Tibial nerve (tissue), 4 donors: ENCODE measurements at places on chromosomes 12 and 14. TPM values are rescaled to one million over a fixed set of nuclear protein-coding genes. Genes with fewer than 3 reads are reported as not detected.

DNA sequence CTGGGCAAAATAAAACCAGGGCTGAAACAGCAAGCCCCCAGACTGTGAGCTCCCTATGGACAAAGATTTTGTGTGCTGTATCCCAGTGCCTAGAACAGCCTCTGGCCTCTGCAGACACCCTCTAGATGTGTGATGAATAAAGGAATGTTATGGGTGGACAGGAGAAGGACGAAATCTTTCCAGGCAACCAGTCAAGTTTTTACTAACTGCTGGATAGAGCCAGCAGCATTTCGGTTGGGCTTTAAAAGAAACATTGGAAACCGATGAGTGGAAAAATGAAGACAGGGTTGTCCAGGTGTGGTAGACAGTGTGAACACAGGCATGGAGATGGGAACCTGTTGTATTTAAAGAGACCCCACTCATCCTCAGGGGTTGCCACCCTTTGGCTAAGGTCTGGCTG is 4.0 kb downstream of the CHGA start:
- no peak overlapping the region for H3K4me3 ChIP-seq
- no peak overlapping the region for H3K27ac ChIP-seq
- no peaks in the 10 kb centered on the region for H3K4me1 ChIP-seq
- H3K36me3 ChIP-seq = no peaks in the 10 kb centered on the region
- H3K27me3 ChIP-seq = no peaks in the 10 kb centered on the region

DNA sequence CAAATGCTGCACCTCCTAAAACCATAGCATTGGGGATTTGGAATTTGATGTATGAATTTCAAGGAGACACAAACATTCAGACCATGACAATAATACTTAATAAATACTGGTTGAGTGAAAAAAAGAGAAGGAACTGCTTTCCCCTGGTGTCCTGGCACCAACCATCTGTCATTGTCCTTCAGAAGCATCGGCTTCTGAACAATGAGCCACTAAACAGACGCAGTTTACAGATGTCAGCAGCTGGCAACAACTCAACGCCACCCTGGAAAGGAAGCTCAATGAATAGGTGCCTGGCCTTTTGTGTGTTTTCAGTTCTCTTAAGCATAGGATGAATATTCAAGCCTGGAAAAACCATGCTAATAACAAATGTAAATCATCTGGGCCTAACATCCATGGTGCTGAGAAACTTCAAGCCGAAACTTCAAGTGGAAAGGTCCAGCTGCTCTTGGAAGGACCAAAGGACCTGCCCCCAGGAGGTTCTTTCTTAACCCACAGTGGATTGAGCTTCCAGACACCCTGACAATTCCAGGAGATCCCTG is 101.3 kb downstream of the WIF1 start:
- no peak overlapping the region for H3K4me3 ChIP-seq
- no peaks in the 10 kb centered on the region for H3K4me1 ChIP-seq
- H3K27ac ChIP-seq = no peak overlapping the region
- no peaks in the 10 kb centered on the region for H3K27me3 ChIP-seq
- no peaks in the 10 kb centered on the region for H3K36me3 ChIP-seq
- no peak for DNase-seq

GRCh38 chr12:6961695-6962284 is 8.7 kb downstream of the PHB2 start:
- no peaks in the 10 kb centered on the region for H3K27me3 ChIP-seq
- no peaks in the 10 kb centered on the region for H3K4me1 ChIP-seq
- peak overlapping the region; percentile 22 for H3K4me3 ChIP-seq

GRCh38 chr14:100618763-100619320 is 31.6 kb upstream of the BEGAIN start:
- H3K4me1 ChIP-seq = peaks cover 40% of the 10 kb centered on the region
- no peak overlapping the region for H3K4me3 ChIP-seq
- no peak overlapping the region for H3K27ac ChIP-seq

- H3K4me3 ChIP-seq = no peak overlapping the region
- no peaks in the 10 kb centered on the region for H3K27me3 ChIP-seq
- no peak for DNase-seq
- H3K4me1 ChIP-seq = no peaks in the 10 kb centered on the region
- H3K27ac ChIP-seq = no peak overlapping the region
Observed at GRCh38 chr14:78399316-78399889, 229.2 kb downstream of the NRXN3 start.

DNA sequence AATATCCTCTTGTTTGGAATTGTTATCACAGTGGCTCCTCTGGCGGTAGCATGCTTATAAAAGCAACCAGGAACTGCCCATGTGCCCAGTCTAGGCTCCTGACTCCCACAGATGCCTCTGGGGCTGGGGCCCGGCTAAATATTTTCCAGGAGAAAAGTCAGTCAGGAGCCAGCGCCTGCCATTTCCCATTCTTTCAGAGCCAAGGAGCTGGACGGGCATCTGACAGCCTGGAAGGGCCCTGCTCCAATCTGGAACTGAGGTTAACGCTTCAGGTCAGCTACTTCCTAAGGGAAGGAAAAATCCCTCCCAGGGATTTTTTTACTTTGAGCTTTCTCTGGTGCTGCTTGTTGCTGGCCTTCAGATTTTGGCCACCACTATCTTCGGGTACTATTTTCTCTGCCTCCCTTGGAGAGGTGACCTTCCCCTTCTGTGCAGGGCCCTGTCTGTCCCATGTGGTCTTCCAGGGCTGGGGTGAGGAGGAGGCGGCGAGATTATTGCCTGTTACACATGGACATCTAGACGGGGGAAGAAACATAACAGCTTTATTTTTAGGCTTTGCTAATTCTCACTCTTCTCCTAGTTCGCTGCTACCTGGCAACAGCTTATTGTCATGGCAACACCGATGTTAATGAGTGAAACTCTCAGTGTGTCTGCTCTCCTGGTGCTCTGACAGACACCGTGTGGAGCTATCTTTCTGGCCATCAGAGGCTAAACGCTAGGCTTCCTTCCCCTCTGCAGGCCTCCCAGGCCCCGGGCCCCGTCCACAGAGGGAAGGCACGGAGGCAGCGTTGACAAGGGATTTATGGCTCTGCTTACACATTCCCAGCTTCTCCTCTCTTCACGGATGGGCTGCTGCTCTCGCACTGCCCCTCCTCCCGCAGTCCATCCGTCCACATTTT is 160.4 kb downstream of the CACNA1C start:
- H3K27ac ChIP-seq = no peak overlapping the region
- DNase-seq = no peak
- H3K4me3 ChIP-seq = no peak overlapping the region
- peaks cover 6% of the 10 kb centered on the region for H3K4me1 ChIP-seq
- no peaks in the 10 kb centered on the region for H3K27me3 ChIP-seq

DNA sequence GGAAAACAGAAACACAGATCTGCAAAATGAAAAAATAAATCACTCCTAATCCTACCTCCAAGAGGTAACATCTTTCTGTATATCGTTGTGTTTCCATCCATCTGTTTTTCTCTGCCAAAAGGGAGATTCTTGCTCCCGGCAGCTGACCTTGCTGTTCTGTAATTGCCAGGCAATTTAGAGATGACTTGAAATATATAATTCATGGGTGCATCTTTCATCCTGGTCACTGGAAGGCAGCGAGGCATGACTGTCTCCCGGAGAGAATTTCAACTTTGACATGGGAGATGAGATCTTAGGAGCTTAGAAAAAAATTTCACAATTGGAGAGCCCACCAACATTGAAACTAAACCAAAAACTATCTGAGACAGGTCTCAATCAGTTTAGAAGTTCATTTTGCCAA is 53.0 kb downstream of the WSCD2 start:
- no peaks in the 10 kb centered on the region for H3K36me3 ChIP-seq
- no peaks in the 10 kb centered on the region for H3K4me1 ChIP-seq
- H3K27ac ChIP-seq = no peak overlapping the region
- no peak overlapping the region for H3K4me3 ChIP-seq

GRCh38 chr12:129662234-129662633 is 241.6 kb downstream of the TMEM132D start:
- no peaks in the 10 kb centered on the region for H3K36me3 ChIP-seq
- no peak overlapping the region for H3K4me3 ChIP-seq
- no peak for DNase-seq
- H3K4me1 ChIP-seq = no peaks in the 10 kb centered on the region
- H3K27me3 ChIP-seq = no peaks in the 10 kb centered on the region

DNA sequence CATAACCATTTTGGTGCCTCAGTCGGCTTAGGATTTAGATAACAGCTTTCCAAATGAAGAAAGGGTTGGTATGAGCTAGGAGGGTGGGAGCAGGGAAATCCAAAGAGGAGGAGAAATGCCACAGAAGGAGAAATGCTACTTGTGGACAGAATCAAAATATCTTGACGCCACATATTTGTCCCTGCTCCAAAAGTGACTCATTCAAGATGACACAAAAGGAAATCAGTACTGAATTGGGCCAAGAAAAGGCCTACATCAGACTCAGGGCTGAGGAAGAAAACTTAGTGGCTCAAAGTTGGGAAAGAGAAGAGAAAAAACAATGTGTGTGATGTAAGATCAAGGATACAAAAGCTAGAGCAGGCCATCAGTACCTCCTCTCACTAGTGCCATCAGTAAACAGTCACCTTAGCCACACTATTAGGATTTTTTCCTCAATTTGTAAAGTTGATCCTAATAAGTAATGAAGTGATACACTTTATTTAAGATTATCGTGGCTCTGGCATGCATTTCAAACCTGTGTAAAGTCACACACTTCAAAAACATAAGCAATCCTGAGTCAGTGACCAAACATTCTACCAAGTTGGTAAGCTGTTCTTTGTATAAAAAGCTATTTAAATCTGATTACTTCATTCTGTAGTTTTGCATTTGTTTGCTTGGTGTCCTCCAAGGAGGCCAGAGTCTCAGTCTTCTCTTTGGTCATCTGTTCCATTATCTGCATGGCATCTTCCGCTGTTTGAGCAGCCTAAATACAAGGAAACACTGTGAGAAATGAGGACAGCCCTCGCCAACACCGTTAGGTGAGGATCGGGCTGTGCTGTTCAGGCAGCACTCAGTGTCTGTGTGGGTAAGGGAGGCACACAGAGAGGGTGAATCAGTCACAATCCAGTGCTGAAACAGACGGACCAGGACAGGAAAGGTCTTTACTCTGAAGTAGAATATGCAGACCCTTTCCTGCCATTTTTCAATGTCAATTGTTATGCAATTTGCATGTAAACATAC is 52.6 kb upstream of the VPS33A start:
- H3K4me1 ChIP-seq = peaks cover 14% of the 10 kb centered on the region
- peaks cover 11% of the 10 kb centered on the region for H3K36me3 ChIP-seq
- DNase-seq = peak; percentile 55
- no peaks in the 10 kb centered on the region for H3K27me3 ChIP-seq

- H3K36me3 ChIP-seq = peaks cover 18% of the 10 kb centered on the region
- DNase-seq = no peak
- H3K27ac ChIP-seq = no peak overlapping the region
- no peaks in the 10 kb centered on the region for H3K27me3 ChIP-seq
- no peak overlapping the region for H3K4me3 ChIP-seq
- peaks cover 44% of the 10 kb centered on the region for H3K4me1 ChIP-seq
Observed at GRCh38 chr12:123997033-123997822, 24.2 kb downstream of the ZNF664 start.

- H3K4me1 ChIP-seq = no peaks in the 10 kb centered on the region
- no peak overlapping the region for H3K27ac ChIP-seq
- no peaks in the 10 kb centered on the region for H3K27me3 ChIP-seq
- DNase-seq = no peak
Observed at GRCh38 chr12:54159589-54159988, 29.2 kb downstream of the SMUG1 start.

DDX23 gene
- 55.5 TPM for total RNA-seq

KRT3 gene
- not detected for total RNA-seq

DNA sequence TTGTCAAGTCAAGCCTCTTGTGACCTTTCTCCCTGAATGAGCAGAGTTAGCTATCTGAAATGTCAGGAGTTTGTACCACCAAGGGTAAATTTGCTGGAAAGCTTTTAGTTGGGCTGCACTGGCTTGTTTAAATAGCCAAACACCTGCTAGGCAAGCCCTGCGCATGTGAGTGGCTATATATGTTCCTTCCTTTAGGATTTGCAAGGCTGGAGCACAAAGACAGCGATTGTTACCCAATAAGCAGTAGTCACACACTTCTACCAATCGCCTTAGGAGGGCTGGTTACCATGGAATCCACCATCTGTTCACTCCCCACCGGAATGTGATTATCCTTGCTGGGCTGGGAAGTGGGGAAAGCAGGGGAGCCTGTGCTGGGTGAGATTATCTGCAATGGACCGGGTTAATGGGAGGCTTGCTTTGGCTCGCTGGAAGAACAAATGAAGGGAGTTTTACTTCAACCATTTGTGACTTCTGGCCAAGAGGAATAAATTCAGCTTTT is 102.5 kb downstream of the FGD4 start:
- no peaks in the 10 kb centered on the region for H3K4me1 ChIP-seq
- no peaks in the 10 kb centered on the region for H3K36me3 ChIP-seq
- H3K27ac ChIP-seq = peak overlapping the region; percentile 81
- no peaks in the 10 kb centered on the region for H3K27me3 ChIP-seq
- peak overlapping the region; percentile 23 for H3K4me3 ChIP-seq

SLCO1C1 gene
- total RNA-seq = 7.1 TPM

DCAF4 gene
- total RNA-seq = 6.6 TPM

DNA sequence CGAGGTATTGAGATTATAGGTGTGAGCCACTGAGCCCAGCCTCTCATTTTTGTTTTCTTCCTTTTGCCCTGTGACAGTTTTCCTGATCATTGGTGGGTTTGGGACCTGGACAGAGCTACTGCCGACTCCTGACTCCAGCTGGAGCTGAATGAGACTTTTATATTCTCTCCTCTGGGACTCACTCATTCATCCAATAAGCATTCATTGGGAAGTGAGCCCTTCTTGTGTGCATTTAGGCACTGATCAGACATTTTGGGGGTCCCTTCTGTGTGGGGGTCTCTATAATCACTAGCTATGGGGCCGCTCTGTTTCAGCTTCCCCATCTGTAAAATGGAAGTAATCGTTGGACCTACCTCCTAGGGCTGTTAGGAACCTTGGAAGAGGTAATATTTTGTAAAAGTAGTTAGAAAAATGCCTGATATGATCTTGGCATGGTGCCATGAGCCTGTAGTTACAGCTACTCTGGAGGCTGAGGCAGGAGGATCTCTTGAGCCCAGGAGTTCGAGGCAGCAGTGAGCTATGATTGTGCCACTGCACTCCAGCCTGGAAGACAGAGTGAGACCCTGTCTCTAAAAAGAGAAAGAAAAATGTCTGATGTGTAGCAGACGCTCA is 7.2 kb downstream of the SH2B3 start:
- DNase-seq = no peak
- no peaks in the 10 kb centered on the region for H3K27me3 ChIP-seq
- peaks cover 59% of the 10 kb centered on the region for H3K4me1 ChIP-seq

FBLN5 gene
- total RNA-seq = 206 TPM

DNA sequence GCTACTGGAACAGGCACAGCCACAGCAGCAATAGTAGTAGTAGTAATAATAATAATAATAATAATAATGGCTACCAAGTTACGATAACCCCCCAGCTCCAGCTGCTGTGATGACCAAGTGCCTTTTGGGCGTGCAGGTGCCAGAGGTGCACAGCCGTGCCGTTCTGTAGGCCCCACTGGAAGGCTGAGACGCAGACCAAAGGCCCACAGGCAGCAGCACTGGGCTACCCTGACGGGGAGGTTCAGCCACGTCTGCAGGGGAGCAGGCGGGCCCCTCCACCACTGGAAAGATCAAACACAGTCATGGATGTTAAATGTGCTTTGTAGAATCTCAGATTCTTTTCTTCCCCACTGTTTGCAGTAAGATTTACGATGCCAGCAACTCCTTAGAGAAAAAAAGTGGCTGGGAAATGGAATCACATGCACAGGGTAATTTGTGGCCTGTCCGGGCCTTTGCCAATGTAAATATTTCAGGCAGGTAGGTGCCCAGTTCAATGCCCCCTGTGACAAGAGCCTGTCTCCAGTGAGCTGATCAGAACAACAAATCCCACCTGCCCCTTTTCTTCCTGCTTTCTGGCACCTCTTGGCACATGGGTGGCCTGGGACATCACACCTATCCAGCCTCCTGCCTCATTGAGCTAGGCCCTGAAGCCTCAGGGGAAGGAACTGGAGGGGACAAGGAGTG is 32.6 kb downstream of the CCDC85C start:
- no peak for DNase-seq
- no peaks in the 10 kb centered on the region for H3K4me1 ChIP-seq
- H3K27me3 ChIP-seq = no peaks in the 10 kb centered on the region
- H3K36me3 ChIP-seq = no peaks in the 10 kb centered on the region
- no peak overlapping the region for H3K4me3 ChIP-seq

REC8 gene
- total RNA-seq = 21.0 TPM
